Epithelial cell of proximal tubule (primary cell): ENCODE measurements at places on chromosomes 7 and 10. TPM values are rescaled to one million over a fixed set of nuclear protein-coding genes. Genes with fewer than 3 reads are reported as not detected.

DNA sequence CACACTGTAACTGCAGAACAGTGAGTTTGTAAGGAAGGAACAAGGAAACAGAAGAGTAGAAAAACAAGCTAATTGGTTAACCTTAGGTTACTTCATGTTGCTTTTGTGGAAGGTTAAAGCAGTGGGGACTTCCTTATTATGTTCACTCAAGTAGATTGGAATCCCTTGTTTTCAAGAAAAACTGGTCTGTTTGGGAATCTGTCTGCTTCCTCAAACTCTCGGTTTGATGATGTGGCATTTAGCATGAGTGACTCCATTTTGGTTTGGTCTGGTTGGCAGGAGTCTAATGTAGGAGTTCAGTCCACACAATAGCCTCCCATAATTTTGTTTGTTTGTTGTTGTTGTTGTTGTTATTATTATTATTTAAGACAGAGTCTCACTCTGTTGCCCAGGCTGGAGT lies 3.8 kb upstream of the TRIM56 start:
- DNase-seq = no peak

DNA sequence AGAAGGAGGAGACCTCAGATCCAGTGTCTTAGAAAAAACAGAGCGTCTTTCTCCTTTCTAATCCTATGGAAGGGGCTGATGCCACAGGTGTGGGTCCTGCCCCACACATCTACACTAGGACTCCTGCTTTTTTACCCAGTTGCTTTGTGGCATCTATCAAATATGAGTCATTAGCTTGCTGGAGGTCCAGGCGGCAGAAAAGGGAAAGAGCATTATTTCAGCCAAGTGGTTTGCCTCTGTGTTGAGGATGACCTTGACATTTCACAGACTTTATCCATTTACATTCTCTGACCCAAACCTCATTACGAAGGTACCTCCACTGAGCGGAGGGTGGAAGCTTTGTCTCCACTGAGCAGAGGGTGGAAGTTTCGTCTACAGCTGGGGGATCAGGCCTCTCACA lies 308.4 kb upstream of the KLF6 start:
- DNase-seq = no peak

DNA sequence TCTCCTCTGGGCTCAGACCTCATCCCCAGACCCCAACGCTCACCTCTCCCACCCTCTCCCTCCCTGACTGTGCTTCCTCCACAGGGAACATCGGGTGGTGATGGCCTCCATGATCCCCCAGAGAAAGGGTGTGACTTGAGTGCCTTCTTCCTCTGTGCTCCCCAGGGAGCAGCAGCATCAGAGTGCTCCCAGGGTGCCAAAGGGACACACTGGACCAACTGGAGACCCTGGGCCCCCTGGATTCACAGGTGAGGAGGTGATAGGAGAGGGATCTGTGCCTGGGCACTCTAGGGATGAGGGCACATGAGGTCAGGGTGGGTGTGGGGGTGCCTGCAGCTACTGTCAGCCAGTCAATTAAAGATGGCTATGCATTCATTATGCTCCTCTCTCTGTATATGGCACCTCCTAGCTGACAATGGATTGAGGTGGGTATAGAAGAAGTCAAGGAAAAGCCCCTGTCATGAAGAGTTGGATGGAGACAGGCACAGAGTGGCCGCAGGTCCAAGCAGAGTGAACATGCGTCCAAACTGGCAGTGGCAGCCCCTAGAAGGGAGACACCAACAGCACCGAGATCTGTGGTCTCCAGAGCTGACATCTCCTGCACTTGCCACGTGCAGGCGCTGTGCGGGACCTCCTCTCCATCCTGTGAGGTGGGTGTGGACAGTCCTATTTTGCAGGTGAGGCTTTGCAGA lies 15.5 kb upstream of the VOPP1 start:
- DNase-seq = no peak

DNA sequence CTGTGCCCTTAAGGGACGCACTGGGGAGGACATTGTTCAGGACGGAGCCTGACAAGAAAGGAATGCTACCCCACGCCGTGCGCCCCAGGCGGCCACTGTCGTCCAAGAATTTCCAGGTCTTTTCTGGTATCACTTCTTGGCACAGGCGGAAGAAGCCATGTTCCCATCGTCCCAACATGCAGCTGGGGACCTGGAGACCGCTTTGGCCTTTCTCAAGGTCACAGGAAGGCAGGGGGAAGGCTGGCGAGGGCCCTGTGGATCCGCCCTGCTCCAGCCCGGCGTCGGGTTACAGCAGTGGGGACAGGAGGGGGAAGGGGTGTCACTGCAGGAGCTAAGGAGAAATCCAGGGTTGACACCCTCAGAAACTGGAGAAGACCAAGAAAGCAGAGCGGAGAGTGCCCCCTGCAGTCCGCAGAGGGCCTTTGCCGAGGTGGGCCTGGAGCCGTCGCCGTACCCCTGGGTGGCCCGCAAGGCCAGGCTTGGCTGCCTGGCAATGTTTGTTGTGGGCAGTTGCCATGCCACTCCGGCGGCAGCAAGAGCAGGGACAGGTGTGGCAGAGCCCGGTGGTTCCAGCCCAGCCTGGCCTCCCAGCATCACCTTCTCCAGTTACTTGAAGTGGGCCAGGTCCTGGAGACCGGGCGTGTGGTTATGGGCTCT lies 104.1 kb downstream of the LHPP start:
- no peak for DNase-seq

- no peak for DNase-seq
These were observed 577 bp downstream of the LRRC18 start for GRCh38 chr10:48938990-48939536.

GRCh38 chr10:27242951-27243551 lies 2.5 kb upstream of the ACBD5 start:
- DNase-seq = no peak

DNA sequence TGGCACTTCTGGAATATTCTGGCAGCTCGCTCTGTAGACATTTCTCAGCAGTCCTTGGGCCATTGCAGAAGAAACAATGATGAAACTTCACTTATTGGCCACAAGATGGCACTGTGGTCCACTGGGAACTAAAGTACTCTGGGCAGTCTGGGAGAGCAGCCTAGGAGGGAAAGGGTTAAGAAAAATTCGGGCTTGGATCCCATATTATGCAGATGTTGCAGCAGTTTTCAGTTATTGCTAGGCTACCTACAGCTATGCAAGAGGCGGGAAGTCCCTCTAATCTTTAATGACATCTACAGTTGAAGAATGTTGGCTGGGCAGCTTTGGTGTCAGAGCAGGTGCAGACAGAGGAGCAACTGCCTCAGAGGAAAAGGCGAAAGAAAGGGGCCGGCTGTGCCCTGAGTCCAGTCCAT lies 201.7 kb upstream of the PRSS58 start:
- no peak for DNase-seq

DNA sequence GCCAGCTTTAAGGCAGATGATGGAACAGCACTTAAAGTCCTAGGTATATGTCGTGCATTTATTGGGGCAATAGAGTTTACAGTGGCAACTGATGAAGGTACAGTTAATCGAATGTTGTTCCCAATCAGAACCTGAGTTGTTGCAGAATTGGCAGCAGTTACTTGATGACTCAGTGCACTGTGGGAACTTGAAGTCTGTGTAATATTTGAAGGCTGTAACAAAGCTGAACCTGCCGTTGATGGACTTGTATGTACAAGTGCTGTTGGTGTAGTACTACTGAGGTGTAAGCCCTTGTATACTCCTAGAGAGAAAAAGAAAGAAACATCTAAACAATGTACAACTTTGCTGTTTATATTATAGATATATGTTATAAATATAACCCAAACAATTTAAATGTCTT lies 75.3 kb downstream of the EPC1 start:
- DNase-seq = no peak

KLF14 gene
- total RNA-seq = 0.14 TPM in 1 of 2 replicates, not detected in the other

AKR1B1 gene
- 134 and 277 TPM in 2 replicates for total RNA-seq

ASB10 gene
- not detected in 2 replicates for total RNA-seq

KNDC1 gene
- 0.06 and 0.65 TPM in 2 replicates for total RNA-seq
